ENCODE measurements at places on chromosomes 6 and 20.

DNA sequence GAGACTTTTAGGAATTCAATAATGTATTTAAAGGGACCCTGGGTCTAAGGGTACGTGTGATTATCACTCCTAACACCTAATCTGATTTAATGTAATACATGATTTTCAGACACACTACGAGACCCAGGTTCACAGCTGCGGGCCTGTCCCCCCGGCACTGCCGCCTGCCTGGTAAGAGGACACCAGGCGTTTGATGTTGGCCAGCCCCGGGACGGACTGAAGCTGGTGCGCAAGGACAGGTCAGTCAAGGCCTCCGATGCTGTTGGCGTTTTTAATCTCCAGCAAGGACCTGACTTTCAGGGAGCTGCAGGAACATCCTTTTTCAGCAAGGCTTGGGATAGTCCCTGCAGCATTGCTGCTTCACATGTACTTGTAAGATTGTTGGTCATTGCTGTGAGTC is 58.2 kb downstream of the IGF2R start:
- no peak for DNase-seq

GRCh38 chr20:16861708-16862107 is 113.5 kb downstream of the OTOR start:
- no peak for DNase-seq

GRCh38 chr6:139784222-139784769 is 409.8 kb upstream of the CITED2 start:
- no peak for DNase-seq

DNA sequence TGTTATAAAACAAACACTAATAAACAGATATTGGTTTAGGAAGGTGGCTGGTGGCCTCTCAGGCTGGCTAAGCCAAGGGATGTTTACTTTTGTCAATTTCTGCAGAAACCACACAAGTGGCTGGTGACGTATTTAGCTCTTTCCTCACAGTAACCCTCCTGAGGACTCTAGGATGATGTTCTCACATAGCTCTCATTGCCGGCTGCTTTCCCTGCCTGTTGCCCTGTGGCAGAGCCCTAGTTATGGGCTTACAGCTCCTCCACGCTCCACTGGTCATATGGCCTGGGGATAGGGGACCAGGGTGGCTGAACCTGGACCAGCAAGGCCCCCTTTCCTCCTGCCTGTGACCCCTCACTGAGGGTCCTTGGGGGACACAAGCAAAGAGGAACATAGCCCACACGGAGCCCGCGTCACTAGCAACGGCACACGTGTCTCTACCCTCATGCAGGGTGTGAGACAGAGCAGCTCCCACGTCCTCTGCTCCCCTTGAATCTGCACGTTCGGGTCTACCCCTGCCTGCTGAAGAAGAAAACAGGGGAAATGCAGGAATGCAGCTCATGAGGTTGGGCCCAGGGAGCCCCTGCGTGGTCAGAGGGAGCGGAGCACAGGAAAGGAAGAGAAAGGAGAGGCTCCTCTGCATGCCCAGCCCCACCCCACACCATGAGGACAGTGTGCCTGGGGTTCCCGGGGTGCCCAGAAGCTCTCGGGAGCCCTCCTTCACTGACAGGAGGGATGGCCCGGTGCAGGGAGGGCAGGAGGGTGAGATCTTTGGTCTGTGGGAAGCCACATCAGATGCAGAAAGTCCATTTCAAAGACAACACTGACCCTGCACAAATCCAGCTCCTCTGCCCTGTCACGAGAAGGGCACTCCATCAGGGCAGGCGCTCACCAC is 13.9 kb downstream of the RAMACL start:
- no peak for DNase-seq

GRCh38 chr6:38580030-38580429 is 59.7 kb downstream of the BTBD9 start:
- no peak for DNase-seq

DNA sequence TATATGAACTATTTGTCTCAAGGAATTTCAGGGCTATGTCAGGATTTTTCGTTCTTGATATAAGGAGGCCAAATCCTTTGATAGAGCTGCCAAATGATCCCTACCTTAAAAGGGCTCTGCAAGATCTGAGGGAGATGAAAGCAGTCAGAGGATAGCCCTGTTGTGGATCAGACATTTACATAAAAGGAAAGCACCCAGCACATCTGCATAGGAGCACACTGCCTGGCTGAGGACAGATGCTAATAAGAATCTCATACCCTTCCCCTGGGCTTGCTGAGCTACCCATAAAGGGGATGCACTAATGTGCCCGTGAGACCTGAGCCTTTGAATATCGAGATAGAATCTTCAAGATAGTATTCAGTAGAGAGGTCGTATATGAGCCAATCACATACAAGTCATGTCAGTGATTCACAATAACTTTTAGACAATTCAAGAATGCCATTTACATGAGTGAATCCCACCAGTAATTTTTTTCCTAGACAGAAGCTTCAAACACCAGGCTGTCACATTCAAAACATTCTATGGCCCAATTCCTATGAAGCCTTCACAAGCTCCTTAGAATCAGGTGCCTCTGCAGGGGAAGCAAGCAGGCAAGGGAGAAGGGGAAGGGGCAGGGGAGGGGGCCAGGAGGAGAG is 71.1 kb downstream of the STMND1 start:
- no peak for DNase-seq

DNA sequence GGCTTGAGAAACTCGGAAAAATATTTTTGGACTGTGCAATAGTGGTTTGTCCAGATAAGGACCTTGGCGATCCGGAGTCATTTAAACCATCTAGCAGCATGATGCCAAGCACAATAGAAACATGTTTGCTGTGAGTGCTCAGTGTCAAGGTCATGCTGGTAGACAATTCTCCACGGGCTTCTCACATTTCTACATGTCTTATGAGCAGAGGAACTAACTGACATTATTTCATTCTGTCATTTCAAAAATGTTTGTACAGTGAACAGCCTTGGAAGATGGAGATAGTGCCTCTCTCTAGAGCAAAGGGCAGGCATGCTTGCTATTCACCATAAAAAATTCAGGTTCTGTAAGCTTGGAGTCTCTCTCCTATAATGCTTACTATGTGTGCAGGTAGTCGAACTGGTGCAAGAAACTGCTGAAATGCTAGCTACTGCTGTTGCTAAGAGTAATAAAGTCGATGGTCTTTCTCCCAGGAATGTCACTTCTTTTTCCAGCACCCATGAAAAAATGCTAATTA is 25.4 kb upstream of the CCN2 start:
- no peak for DNase-seq

DNA sequence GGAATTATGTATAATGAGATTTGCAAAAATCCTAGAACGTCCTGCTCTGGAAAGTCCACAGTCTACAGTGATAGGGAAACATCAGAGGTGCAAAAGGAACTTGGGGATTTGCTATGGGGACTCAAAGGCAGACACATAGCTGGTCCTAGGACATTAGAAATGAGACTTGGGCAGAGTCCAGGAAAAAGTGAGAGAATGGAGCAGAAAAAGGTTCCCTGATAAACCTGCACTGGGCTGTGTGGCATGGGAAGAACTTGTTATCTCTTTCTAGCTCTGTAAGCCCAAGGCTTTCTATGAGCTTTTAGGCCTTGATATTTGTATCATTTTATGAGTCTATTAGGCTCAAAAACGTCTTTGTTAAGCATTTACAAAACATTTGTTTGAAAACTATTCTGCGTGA is 15.2 kb downstream of the PRND start:
- DNase-seq: no peak

GRCh38 chr6:101544286-101544685 is 150.8 kb downstream of the GRIK2 start:
- no peak for DNase-seq

- DNase-seq: no peak
Measured at GRCh38 chr20:1171461-1172093, 13.2 kb downstream of the TMEM74B start.

GRCh38 chr6:142306736-142307135 is 4.9 kb downstream of the ADGRG6 start:
- DNase-seq: no peak

DNA sequence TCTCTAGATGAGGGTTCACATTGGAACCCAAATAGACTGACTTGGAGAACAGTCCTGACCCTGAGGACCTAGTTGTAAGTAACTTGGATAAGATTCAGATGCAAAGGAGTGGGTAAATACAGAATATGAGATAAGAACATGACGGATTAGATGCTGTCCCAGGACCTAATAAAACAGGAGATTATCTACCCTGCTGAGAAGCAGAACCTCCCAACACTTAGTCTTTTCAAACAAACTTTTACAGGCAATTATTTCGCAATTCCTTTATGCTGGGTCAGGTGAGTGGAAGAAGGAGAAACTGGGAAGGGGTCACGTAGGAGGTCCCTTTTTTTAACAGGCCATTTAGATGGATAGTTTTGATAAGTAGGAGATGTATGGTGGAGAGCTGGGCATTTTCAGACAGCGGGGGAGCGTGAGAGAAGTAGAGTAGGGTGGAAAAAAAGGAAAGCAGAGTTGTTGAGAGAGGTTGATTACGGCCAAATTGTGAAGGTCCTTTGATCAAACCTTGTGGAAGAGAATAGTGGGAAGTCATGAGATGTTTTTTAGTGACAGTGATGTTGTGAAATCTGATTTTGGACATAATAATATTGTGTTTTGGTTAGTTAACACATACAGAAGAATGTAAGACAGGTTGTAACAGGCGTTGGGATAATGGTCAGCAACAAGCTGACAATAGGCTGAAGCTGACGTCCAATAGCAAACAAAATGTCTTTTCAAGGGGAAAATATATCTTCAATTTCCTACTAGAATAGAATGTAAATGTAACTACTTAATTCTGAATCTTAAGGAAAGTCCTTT is 32.8 kb downstream of the FAM83B start:
- no peak for DNase-seq

- DNase-seq: no peak
Measured at GRCh38 chr6:134449781-134450180, 131.9 kb upstream of the SGK1 start.

DNA sequence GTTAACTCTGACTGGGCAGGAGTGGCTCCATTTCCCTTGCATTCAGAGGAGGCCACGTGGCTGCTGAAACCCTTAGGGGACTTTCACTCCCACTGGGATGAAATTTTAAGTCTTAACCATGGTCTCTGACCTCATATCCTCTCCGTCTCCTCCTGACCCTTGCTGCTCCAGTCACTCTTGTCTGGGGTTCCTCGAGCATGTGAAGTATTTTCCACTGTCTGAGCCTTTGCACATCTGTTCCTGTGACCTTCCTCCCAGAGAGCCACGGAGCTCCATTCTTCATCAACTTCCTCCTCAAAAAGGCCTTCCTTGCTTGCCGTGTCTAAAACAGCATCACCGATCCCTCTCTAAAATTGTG is 153.0 kb upstream of the UST start:
- no peak for DNase-seq

- DNase-seq: no peak
Measured at GRCh38 chr6:74091136-74091793, 395.3 kb downstream of the CD109 start.

GRCh38 chr6:158645064-158646022 is 800 bp upstream of the DYNLT1 start:
- no peak for DNase-seq

GRCh38 chr6:33694977-33695376 is 16.5 kb downstream of the UQCC2 start:
- no peak for DNase-seq

DNA sequence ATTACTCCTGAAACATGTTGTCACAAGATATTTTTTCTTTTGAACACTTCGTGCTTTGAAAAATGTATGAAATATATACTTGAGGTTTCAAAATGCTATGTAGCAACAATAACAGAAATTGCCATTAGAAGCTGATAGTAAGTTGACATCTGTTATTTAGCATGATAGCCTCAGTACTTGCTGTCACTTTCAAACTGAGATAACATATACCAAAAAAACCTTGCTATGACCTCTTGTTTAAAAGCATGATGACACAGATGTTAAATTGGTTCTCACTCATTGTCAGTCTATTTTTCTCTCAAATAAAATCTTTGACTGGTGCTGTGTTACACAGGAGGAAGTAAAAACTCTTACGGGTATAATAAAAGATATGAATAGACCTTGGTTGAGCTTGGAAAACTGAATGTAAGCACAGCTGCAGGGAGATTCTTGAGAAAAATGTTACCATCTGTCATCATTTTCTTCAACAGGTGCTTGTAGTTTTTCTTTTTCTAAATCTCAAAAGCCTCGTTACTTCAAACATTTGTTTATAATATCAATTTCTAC is 18.6 kb downstream of the MOXD1 start:
- no peak for DNase-seq

DNA sequence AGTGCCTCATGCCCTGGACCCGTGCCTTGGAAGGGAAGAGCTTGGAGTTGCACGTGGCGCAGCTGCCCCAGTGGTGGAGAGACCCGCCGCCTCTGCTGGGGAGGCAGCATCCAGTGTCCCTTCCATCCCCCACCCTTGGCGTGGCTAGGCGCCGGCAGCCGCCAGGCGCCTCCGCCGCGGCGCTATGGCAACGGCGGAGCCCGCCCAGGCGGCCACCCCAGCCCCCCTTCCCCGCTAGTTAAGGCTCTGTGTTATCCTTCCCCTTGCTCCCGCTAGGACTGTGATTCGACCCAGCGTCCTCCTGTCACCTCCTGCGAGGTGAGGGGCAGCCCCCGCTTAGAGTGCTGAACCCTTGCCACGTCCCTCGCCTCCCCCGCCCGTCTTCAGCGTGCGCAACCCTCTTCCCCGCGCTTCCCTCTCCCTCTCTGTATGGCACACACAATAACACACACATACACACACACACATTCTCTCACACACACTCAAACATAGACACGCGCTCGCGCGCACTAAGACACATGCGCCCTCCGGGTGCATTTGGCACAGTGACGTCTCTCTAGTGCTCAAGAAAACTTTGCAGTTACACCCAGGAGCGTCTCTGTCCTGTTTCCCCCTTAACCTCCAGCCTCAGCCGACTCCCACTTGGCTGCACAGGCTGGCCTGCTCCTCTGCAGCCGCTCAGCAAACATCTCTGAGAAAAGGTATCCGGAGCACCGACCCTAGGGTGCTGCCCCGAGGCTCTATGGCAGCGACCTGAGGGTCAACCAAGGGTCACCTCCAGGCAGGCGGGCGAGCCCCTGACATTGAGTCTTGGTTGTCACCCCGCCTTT is 8.5 kb downstream of the GRIK2 start:
- no peak for DNase-seq

GRCh38 chr20:35299780-35300179 is 7.6 kb upstream of the FAM83C start:
- DNase-seq: no peak

- no peak for DNase-seq
Measured at GRCh38 chr6:16320533-16321340, 82.3 kb downstream of the GMPR start.

DNA sequence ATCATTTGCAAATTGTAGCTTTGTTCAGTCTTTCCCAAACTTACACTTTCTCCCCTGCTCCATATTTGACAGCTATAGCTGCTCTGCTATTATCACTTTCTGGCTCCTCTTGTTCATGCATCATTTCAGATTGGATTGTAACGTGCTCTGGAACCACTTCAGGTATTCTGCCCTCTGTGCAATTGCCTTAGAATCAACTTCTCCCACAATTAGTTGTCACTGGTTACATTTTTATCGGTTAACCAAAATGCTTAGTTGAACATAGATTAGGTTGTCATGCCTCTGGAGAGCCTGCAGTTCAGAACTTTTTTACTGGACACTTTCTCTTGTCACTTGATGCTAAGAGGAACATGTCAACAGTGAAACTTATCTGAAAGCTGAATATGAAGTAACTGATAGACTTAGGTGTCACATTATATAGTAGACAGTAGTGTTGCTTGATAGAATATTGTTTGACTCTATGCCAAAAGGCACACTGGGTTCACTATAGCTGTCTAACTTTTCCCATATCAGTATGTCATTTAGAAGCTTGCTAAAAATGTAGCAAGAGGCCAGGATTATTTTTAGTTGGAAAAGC is 127.7 kb upstream of the PTPRK start:
- DNase-seq: no peak

- no peak for DNase-seq
Measured at GRCh38 chr20:38842026-38842425, 36.5 kb downstream of the PPP1R16B start.
